NCI-H187 treated with DMSO at 0.1 percent for 48 hours (cell line): ENCODE measurements at places on chromosomes 7 and 10.

DNA sequence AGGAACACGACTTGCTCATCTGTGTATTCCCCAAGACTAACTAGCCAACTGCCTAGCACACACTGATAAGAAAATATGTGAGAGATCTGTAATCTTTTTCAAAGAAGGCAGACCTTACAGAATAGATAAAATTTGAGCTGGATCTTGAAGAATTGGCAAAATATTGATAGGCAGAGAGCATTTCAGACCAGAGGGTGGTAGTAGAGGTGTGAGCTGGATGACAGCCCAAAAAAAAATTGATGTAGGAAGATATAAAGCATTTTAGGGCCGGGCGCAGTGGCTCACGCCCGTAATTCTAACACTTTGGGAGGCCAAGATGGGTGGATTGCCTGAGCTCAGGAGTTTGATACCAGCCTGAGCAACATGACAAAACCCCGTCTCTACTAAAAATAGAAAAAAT lies 1.2 kb upstream of the ZNF746 start:
- DNase-seq: no peak

GRCh38 chr7:148473703-148474480 lies 116.7 kb upstream of the C7orf33 start:
- DNase-seq: no peak

GRCh38 chr10:49606981-49607535 lies 3.1 kb upstream of the SLC18A3 start:
- DNase-seq: no peak

GRCh38 chr10:93753621-93754250 lies 4.0 kb upstream of the LGI1 start:
- DNase-seq: no peak

- DNase-seq: no peak
These were observed 61.8 kb downstream of the EEPD1 start for GRCh38 chr7:36214608-36215456.

DNA sequence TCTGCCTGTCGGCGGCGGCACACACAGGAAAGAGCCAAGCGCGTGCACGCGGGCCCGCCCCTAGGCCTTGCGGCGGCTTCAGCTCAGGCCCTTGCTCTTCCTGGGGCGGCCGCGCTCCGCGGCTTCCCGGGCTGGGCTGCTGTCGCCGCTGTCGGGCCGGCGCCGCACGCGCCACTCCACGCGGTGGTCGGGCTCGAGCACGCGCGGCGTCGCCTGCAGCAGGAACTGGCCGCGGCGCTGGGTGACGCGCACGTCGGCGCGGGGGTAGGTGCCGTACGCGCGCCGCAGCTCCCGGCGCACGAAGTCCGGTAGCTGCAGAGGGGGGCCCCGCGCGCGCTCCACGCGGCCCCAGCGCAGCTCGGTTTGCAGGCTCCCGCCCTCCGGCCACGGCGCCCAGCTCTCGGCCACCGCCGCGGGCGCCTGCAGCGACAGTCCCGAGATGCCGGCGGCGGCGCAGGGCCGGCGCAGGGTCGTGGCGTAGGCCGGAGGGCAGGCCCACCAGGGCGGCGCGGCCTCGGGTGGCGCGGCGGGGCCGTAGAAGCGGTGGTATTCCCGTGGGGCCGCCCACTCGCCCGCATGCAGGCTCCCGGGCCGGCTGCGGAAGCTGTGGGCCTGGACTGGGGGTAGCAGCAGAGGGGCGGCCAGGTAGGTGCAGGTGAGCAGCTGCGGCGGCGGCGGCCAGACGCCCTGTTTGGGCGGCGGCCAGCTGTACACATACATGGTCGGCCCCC lies 804 bp downstream of the C10orf95 start:
- peak; percentile 19 for DNase-seq

DNA sequence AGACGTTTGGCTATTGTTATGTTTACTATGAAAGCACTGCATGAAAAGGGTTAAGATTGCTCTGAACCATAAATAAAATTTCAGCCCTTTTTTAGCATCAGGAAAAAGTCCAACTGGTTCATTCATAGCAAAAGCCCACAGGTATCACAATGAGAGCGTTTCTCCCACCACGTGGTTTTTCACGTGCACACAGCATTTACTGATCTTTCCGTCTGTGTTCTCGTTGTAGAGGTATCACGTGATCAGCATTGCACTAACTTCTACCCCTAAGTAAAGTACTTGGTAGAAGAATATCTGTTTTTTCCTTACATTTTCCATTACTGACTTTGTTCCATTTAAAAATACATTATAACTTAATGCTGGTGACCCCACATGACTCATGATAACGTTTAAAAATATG lies 17.8 kb upstream of the CCDC3 start:
- DNase-seq: no peak

DNA sequence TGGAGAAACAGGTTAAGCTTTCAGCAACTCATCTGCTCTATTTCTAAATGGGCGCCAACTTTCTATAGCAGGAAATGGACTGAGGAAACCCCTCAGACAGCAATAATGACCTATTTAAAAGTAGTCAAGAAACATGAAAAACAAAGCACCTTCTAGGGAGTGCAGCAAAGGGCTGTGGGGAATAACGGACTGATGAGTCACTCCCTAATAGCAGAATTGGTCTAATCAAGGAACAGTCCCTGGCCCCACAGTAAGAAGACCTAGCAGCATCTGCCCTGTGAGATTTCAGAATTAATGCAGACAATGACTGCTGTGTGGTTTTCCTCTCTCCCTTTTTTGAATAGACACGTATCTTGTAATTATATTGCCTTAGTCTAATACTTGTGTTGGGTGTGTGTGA lies 602.9 kb downstream of the IPMK start:
- DNase-seq: no peak

DNA sequence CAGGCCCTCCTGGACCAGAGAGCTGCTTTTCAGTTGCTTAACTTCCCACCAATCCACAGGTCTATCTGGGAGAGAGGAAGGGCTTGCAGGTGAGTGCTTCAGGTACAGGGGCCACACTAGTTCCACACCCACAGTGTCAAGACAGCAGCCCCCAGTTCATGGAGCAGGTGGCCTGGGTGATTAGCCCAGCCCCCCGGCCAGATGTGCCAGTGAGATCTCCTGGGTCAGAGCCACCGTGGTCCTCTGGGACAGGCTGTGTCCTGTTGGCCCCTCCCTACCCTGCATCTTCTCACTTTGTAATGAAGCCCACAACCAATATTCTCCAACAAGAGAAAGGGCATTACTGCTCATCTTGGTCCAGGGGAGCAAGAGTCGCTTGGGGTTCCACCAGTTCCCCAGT lies 30.6 kb downstream of the DRGX start:
- DNase-seq: no peak

GRCh38 chr7:101198476-101198875 lies 2.4 kb downstream of the MOGAT3 start:
- no peak for DNase-seq

DNA sequence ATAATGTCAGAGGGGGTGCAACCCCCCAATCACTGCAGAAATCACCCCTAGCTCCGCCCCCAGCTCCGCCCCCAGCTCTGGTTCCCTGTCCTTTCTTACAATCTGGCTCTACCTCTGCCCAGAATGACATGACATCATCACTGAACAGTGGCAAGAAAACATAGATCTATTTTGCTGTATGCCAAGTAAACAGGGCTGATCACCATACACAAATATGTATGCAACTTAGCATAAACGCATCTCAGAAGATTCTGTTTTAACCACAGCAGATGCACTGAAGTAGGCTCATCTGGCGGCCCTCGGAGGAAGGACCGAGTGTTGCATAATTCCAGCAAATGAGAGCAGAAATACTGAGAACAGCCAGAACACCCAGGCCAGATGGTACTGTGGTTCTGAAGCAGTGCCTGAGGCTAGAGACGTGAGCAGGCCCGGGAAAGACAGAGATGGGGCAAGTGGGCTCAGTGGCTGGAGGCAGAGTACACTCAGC lies 293.3 kb upstream of the KLF14 start:
- DNase-seq: no peak

GRCh38 chr7:157397036-157397720 lies 60.4 kb downstream of the DNAJB6 start:
- DNase-seq: no peak

DNA sequence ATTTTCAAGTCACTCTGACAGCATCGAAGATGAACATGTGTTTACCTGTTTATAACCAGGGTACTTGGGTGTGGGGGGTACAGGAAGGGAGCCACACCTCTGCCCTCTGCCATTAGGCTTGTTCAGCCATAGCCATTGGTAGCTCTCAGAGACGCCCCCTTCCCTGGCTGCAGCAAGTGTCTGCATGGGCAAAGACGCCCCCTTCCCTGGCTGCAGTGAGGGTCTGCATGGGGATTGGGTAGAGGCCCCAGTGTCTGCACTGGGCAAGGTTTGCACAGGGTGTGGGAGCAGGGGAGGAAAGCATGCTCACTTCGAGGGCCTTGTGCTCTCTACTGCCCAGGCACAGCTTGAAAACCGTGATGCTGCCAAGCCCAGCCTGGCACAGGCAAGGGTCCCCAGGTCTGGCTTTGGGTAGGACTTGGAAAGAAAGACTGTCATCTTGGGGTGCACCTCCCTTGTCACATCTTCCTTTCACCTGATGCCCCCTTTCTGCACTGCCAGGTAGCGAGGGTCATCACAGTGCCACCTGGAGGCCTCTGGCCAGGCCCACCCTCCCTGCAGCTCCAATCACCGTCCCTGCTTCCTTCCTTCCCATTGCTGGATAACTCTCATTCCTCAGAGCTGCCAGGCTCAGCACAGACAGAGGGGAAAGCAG lies 3.7 kb downstream of the TMEM225B start:
- DNase-seq: no peak

DNA sequence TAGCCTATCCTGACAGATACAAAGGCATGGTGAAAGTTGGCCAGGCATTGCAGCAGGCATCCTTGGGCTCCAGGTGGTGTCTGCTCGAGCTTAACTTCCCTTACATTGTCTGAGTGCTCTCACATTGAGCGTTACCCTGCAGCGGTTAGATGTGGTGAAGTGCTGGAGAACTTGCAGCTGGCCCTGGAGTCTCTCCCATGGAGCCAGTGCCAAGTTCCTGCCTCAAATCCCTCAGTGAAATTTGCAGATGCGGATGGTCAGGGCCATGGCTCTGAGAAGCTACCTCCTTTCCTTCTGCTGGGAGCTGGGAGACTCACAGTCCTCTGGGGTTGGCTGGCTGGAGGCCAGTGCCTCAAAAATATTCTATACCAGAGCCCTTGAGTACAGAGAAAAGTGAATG lies 3.3 kb upstream of the ZNF746 start:
- DNase-seq: no peak

GRCh38 chr10:115093776-115094408 lies 727 bp downstream of the ATRNL1 start:
- no peak for DNase-seq

GRCh38 chr10:91702620-91703019 lies 69.7 kb upstream of the PPP1R3C start:
- DNase-seq: no peak

DNA sequence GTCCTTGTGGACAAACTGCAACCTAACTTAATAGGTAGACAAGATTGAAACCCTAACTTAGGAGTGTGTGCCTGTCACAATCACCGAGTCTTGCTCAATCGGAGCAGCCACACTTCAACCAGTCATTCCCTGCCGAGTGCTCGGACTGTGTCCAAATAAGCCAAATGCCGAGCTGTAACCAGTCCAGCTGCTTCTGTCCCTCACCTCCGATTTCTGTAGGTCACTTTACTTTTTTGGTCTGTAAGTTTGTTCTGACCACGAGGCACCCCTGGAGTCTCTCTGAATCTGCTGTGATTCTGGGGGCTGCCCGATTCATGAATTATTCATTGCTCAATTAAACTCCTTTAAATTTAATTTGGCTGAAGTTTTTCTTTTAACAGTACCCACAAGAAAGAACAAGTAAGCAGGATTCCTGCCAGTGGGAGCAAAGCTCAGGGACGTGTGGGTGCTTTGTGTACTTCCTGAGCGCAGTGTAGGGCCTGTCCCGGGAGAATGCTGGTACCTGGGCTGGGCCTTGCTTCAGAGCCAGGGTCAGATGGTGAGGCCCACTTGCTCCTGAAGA lies 140.1 kb downstream of the ACTR3B start:
- DNase-seq: no peak

- DNase-seq: no peak
These were observed 31.2 kb downstream of the FOXK1 start for GRCh38 chr7:4713183-4713784.

DNA sequence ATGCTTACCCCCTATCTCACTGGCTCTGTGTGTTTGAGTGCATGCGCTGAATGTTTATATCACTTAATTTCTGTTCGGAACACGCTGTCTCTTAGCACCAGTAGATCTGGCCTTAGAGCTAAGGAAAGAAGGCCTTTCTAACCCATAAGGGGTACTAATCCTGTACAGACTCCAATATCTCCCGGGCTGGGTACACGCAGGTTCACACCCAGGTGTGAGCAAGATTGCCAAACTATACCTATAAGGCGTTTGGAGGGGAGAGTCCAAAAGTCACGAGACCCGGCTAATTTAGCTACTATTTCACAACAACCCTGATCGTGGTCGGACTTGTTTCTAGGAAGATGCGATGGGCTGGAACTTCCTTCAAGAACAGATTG lies 727 bp upstream of the PDSS1 start:
- no peak for DNase-seq

DNA sequence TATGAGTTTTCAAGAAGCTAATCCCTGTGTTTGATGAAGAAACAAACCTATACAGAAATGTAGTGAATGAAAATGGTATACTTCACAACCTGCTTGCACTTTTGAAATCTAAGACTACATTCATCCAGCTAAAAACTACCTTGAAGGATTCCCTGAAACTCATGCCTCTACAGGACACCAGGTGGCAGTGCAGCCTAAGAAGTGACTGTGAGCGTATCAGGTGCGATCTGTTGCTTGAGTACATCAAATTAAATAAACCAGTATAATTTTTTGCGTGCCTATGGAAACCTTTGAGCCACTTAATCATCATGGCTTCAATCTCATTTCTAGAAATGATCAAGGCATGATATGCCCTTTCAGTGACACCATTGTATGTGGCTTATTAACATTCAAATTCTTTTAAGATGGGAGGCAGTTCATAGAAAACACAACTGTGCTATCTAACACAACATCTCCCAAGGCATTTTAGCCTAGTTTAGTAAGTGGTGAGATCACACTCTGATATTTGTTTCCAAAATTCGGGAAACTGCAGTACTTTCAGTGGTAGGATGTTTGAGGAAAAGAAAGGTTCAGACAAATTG lies 57.4 kb downstream of the PPP1R17 start:
- DNase-seq: no peak

- no peak for DNase-seq
These were observed 769.3 kb downstream of the KCNMA1 start for GRCh38 chr10:76868098-76868977.

- no peak for DNase-seq
These were observed 53.0 kb downstream of the PHF14 start for GRCh38 chr7:11026452-11027359.

DNA sequence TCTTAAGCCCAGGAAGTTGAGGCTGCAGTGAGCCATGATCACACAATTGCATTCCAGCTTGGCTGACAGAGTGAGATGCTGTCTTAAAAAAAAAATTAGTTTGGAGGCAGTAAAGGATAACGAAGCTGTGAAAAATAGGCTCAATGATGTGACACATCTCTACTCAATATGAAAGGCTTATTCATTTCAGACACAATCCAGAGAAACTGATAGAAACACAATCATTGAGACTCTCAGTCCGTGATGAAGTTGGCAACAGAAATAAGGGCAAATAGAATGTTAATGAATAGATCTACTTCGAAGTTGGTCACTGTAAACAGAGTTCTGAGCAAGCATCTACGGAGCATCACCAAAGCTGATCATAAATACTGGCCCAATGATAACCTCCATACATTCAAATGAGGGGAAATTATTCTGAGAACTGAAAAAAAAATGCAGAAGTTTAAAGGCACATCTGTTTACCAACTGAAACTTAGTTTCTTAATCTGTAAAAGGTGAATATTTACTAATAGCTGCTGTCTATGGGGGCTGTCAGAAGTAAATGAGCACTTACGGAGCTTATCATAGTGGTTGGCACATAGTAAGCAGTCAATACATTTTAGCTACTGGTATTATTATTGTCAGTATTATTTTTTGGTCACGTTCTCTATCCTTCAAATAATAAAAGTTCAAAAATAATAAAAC lies 70.4 kb downstream of the AKR1B1 start:
- DNase-seq: no peak
